ENCODE measurements at places on chromosomes 3 and 15.

DNA sequence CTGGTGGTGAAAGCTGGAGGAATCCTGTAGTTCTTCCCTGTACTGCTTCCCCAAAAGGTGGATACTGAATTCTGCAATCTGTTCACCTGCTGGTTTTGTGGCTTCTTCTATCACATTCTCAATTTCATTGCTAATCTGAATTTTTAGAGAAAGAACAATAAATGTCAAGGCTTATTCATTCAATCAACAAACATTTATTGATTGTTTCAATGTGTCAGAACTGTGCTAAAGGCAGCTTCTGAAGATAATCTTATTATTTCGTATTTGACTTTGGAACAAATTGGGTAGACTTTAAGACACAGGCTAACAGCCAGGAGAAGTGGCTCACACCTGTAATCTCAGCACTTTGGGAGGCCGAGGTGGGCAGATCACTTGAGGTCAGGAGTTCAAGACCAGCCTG is 46.8 kb downstream of the IMPG2 start:
- DNase-seq: no peak

GRCh38 chr15:54082836-54083492 is 104.7 kb downstream of the UNC13C start:
- DNase-seq: no peak

- DNase-seq: no peak
These were observed 432.3 kb upstream of the ARRDC4 start for GRCh38 chr15:97528238-97528637.

- DNase-seq: no peak
These were observed 837.6 kb upstream of the DPPA4 start for GRCh38 chr3:110174908-110175307.

DNA sequence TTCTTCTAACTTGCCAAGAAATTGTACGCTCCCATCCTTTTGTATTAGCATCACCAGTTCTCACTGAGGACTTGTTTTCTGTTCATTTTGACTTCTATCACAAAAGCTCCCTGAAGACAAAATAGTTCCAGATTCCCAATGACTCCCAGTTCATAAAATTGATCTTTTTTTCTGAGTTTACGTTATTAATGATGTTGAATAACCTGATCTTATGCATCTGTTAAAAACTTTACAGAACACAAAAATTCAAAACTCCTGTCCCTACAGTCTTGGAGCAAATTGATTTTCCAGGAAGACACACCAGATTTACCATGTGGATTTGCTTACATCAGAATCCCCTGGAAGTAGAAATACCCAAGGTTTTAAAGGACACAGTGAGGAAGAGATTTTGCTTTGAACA is 8.3 kb upstream of the KCNMB2 start:
- DNase-seq: no peak

DNA sequence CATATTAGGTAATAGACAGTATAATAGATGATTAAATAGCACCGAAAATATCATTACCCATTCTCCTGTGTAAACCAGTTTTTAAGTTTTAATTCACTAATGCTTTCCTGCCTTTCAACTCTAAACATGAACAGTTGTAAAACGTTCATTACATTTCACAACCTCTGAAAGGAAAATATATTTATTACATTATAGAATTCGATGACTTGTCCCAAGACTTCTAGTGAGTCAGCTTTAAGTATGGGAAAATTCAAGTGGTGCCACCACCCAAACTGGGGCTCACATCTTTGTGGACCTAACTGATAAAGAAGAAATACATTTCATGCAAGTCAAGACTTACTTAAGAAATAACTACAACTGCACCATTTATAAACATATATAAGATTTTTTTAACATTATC is 2.0 kb downstream of the TRIM59 start:
- DNase-seq: no peak

- no peak for DNase-seq
These were observed 131.9 kb downstream of the MYLK start for GRCh38 chr3:123752228-123752627.

DNA sequence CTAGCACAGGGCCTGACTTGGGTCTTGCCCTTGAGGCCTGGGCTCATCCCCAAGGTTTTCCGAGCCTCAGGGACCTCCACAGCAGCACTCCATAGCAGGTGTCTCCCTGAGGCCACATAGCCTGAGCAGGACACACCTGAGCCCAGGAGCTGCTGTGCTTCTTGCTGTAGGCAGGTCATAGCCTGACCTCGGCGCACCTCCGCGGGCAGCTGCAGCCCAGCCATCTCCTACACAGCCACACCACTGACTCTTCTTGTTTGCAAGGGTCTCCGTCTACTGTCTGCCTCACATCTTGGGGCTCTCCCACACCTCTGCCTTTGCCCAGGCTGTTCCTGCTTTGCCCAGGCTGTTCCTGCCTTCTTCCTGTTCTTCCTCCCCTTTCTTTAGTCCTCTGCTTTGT is 224.8 kb downstream of the SLCO3A1 start:
- no peak for DNase-seq

- no peak for DNase-seq
These were observed 12.6 kb downstream of the IL12A start for GRCh38 chr3:160001148-160001760.

DNA sequence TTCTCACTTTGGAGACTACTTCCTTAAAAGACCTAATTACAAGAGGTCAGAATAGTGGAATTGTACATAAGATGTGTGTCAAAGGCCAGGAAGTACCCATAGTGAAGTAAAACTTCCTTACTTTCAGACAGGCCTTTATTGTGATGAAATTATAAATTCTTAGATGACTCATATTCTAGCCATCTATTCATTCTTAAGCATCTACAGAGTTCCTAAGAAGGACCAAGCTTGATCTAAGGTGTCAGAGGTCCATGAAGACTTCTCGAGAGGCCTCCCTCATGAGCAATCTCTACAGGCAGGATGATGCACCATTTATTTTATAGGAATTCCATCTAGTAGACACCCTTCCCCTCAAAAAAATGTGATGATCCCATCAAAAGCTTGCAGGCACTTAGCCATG is 493.3 kb downstream of the MAGI1 start:
- no peak for DNase-seq

- no peak for DNase-seq
These were observed 116.8 kb downstream of the CHST2 start for GRCh38 chr3:143236226-143236964.

DNA sequence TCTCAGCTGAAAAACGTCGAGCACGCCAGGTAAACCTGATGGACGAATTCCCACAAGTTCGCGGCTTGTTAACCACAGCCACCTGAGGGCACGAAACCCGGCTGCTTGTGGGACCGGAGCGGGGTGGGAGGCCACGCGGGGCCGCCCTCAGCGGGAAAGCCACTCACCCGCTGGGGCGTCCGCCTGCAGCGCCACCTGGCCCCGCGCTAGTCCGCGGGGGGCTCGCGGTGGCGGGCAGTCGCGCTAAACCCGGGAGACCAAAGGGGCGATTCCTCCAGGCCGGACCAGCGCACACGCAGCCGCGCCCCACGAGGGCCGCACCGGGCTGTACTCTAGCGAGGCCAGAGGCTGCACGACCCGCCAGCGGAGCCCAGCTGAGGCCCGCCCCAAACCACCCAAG is 15.7 kb upstream of the CFAP161 start:
- DNase-seq: no peak

DNA sequence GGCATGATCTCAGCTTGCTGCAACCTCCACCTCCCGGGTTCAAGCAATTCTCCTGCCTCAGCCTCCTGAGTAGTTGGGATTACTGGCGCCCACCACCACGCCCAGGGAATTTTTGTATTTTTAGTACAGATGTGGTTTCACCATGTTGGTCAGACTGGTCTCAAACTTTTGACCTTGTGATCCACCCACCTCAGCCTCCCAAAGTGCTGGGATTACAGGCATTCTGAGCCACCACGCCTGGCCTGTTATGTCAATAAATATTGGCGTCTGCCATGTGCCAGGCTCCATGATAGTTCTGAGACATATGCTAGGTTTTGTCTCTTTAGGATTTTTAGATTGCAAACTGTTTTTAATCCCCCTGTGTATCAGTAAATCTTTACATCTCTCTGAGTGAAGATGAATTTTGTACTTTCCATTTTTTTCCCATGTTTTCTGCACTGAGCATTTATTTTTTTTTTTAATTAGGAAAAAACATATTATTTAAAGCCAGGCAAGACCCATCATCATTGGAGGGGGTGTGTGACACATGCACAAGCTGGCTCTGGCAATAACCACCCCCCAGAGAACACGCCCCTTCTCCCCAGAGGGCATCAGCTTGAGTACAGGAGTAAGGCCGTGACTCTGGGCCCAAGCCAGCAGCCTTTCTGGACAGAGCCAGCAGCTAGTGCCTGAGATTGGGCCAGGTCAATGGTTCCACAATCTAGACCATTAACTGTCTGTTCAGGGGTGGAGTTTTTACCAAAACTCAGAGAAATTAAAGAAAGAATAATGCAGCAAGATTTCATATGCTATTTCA is 51.0 kb upstream of the ATP1B3 start:
- no peak for DNase-seq

GRCh38 chr3:18648159-18648558 is 223.0 kb upstream of the SATB1 start:
- DNase-seq: no peak

GRCh38 chr3:156553705-156554356 is 1.1 kb downstream of the SSR3 start:
- no peak for DNase-seq

DNA sequence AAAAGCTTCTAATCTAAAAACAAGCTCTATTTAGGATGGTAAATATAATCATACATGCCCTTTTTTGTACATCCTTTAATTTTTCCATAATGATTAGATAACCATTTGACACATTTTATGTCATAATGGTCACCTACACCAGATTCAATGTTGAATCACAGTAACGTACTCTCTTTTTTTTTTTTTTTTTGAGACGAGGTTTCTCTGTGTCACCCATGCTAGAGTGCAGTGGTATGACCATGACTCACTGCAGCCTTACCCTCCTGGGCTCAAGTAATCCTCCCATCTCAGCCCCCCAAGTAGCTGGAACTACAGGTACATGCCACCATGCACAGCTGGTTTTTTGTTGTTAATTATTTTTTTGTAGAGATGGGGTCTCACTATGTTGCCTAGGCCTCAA is 49.2 kb downstream of the PROS1 start:
- no peak for DNase-seq

DNA sequence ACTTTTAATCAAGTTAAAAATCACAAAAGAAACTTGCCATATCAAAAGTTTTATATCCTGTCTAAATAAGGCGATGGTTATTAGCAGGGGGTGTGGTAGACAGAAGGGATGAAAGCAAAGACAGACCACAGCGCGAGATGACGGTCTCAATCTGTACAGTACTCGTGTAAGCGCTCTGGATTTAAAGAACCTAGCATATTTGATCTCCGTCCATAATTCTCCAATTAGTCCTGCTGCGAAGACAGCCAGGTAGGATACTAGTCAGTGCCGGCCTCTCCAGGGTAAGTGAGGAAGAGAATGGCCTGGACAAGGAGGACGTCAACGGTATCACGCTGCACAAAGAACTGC is 701 bp downstream of the SGO1 start:
- no peak for DNase-seq

- no peak for DNase-seq
These were observed 14.4 kb upstream of the CLDN1 start for GRCh38 chr3:190336516-190337189.

DNA sequence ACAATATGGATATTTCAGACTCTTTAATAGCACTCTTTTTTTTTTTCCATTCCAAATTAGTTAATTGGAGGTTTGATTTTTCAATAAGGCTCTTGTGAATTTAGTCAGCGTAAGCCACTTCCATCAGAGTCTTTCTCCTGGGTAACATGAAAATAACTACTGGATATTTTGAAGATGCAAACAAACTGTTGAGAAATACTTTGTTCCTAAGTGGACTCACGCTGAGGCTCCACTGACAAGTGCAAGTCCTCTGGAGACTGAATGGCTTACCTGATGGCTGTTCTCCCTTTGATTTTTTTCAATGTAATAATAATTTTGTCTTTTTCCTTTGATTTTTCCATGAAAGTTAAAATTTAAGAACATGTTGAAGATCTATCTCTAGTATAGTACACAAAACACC is 26.0 kb upstream of the TM4SF1 start:
- DNase-seq: no peak
